ENCODE measurements at places on chromosomes 5 and 9.
A peak's percentile ranks its signal among the peaks of the same experiment; 100 is the strongest.

GRCh38 chr9:136254381-136255165 lies 9.0 kb upstream of the QSOX2 start:
- DNase-seq, result no peak

DNA sequence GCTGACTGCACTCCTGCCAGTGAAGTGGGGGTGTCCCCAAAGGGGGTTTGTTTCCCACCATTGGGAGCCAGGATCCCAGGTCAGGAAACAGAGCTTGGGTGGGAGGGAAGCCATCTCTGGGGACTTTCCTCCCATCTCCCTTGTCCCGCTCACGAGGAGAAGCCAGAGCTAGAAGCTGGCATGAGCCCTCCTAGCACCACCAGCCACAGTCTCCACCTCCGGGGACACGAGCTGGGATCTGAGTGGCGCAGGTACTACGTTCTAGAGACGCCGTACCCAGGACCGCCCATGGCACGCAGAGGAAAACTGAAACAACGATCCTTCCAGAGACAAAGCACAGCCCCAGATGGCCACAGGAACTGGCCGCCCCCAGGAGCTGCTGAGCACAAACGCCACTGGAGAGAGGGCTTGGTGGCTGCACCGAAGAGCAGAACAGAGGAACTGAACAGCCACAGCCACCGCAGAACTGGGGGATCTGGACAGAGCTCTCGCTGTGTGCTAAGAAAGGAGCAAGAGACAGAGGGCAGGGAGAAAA lies 29.8 kb downstream of the ADAMTS2 start:
- no peak for DNase-seq

DNA sequence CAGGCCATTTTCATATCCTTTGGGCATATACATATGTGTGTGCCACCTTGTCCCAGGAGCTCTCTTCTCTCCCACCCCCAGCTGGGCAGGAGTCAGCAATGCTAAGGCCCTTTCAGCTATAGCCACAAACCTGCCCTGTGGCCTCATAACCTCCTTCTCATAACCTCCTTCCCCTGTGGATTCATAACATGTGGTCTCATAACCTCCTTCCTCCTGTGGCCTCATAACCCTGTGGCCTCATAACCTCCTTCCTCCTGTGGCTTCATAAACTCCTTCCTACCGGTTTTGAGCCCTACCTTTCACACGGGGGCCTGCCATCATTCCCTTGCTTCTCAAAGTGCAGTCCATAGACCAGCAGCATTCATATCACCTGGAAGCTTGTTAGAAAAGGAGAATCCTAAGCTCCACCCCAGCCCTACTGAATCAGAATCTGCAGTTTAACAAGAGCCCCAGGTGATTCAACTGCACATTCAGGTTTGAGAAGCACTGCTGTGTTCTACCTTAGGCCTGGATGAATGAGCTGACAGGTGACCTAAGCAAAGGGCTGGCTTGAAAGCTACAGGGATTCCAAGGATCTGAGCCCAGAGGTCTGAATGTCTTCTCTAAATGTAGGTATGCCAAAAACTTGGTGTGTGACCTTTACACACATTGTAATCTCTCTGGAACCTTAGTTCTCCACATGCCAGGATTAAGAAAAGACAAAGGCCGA lies 41.9 kb upstream of the PLPP6 start:
- no peak for DNase-seq

GRCh38 chr5:148828511-148829247 lies 2.3 kb downstream of the ADRB2 start:
- no peak for DNase-seq

GRCh38 chr5:130759061-130759460 lies 406.0 kb downstream of the HINT1 start:
- no peak for DNase-seq

- peak; percentile 1 for DNase-seq
These were observed 1486.8 kb upstream of the C9orf72 start for GRCh38 chr9:29060041-29060440.

DNA sequence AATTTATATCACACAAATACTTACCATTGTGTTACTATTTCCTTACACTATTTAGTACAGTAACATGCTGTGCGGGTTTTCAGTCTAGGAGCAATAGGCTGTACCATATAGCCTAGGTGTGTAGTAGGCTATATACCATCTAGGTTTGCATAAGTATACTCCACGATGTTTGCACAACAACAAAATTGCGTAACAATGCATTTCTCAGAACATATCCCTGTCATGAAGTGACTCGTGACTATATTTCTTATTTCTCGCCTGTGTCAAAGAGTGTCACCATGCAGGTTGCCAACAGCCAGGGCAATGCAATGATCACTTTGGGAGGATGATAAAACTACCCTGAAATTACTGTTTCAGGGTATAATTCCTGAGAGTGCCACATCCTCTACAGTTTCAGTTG lies 65.6 kb upstream of the CD180 start:
- no peak for DNase-seq

GRCh38 chr5:88666761-88667495 lies 216.1 kb downstream of the MEF2C start:
- no peak for DNase-seq

DNA sequence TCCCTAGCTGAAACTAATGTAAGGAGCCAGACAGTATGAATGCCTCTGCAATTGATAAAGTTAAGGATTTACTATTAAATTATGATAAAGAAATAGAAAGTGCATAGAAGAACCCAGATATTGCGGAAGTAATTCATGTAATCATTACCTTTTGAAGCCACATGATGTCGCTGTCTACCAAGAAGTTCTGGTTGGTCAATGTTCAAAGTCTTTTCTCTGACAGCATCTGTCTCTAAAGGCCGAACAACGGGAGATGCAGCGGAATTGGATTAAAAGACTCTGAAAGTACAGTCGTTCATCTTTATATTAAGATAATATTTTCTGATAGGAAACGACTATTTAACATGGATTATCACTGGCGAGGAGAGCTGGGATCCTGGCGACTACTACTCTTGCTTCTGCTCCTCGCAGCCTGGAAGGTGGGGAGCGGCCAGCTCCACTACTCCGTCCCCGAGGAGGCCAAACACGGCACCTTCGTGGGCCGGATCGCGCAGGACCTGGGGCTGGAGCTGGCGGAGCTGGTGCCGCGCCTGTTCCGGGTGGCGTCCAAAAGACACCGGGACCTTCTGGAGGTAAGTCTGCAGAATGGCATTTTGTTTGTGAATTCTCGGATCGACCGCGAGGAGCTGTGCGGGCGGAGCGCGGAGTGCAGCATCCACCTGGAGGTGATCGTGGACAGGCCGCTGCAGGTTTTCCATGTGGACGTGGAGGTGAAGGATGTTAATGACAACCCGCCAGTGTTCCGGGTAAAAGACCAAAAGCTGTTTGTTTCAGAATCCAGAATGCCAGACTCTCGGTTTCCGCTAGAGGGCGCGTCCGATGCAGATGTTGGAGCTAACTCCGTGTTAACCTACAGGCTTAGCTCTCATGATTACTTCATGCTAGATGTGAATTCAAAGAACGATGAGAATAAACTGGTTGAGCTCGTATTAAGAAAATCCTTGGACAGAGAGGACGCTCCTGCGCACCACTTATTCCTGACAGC lies at the start of gene PCDHA8:
Gene PCDHA8, plus strand, starts transcription at position 210 of the 985 bp plus-strand sequence. Its CDS starts 135 bp downstream, at position 345.
- DNase-seq, result peak; percentile 5

DNA sequence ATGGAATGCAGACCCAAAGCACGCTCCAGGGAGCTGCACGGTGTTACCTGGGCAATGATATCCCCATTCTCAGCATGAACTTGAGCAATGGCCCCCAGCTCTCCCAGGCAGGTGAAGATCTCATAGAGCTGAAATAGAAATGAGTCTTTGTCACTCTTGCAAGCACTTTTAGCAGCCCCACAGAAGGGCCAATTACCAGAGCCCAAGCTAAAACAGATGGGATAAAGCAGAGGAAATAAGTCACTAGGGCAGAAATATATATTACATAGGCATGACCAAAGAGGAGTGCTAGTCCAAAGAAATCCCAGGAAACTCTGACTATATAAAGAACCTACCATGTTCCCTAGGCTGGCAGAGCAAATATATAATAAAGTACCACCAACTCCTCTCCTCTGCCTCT lies 97.3 kb downstream of the DPYSL3 start:
- DNase-seq, result no peak

GRCh38 chr5:139426203-139426885 lies 13.0 kb downstream of the DNAJC18 start:
- no peak for DNase-seq
